ENCODE measurements at places on chromosomes 1 and 21.

- H3K27ac ChIP-seq, result no peak overlapping the region
- H3K4me3 ChIP-seq, result no peak overlapping the region
- H3K27me3 ChIP-seq, result peaks cover 23% of the 10 kb centered on the region
- H3K36me3 ChIP-seq, result no peaks in the 10 kb centered on the region
These were observed 180.4 kb upstream of the KLHDC7A start for GRCh38 chr1:18300376-18300775.

DNA sequence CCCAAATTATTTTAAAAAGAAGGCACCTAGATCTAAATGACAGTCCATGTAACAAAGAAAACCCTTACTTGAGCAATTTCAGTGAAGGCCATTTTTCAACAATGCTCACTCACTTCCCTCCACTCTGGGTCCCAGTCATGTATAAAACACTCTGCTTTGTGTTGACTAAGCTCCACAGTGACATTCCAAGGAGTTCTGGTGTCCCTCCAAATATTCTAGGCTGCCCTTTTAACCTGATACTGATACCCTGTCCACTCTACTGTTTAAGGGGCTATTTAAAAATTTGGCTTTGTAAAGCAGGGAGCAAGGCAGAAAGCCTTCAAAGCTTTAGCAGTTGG lies 73.6 kb downstream of the GNG12 start:
- peaks cover 30% of the 10 kb centered on the region for H3K27me3 ChIP-seq
- no peak overlapping the region for H3K4me3 ChIP-seq
- peaks cover 5% of the 10 kb centered on the region for H3K4me1 ChIP-seq
- no peak for DNase-seq
- H3K36me3 ChIP-seq, result no peaks in the 10 kb centered on the region

DNA sequence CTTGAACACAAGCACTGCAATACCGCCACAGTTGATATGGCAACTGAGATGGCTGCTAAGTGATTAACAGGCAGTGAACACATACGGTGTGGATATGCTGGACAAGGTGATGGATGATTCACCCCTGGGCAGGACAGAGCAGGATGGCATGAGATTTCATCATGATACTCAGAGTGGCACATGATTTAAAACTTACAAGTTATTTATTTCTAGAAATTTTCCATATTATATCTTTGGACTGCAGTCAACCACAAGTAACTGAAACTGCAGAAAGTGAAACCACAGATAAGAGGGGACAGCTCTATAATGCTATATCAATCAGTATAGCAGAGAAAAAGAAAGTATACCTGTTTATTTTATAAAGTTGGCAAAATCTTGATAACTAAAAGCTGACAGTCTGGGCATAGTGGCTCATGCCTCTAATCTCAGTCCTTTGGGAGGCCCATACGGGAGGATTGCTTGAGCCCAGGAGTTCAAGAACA lies 47.9 kb downstream of the PHACTR4 start:
- peaks cover 11% of the 10 kb centered on the region for H3K36me3 ChIP-seq
- no peak for DNase-seq
- no peak overlapping the region for H3K27ac ChIP-seq
- H3K27me3 ChIP-seq, result no peaks in the 10 kb centered on the region
- H3K4me1 ChIP-seq, result peaks cover 10% of the 10 kb centered on the region

GRCh38 chr1:219465212-219466093 lies 147.5 kb downstream of the ZC3H11B start:
- no peaks in the 10 kb centered on the region for H3K36me3 ChIP-seq
- DNase-seq, result no peak
- no peak overlapping the region for H3K27ac ChIP-seq

DNA sequence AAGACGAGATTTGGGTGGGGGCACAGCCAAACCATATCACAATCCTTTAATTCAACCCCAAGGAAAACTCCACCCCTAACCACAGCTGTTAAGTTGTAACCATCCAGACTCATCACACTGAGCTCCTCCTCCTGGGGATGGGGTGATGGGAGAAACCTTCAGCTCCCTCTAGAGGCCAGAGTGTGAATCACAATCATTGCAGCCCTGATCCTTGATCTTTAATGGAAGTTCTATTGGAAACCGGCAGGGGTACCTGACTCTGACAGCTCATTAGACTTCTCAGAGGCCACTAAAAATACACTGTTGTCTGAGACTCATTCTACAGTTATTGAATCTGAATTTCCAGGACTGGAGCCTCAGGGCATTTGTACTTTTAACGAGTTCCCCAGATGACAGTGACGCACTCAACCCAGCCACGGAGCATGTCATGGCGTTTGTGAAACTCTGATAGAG lies 127.2 kb downstream of the IGSF21 start:
- H3K27me3 ChIP-seq, result peaks cover 53% of the 10 kb centered on the region
- H3K4me3 ChIP-seq, result no peak overlapping the region
- DNase-seq, result no peak
- no peak overlapping the region for H3K27ac ChIP-seq

GRCh38 chr1:26535201-26535600 lies 5.6 kb downstream of the RPS6KA1 start:
- H3K36me3 ChIP-seq, result no peaks in the 10 kb centered on the region
- H3K4me3 ChIP-seq, result no peak overlapping the region
- H3K27me3 ChIP-seq, result no peaks in the 10 kb centered on the region
- no peak for DNase-seq
- H3K27ac ChIP-seq, result peak overlapping the region; percentile 78

DNA sequence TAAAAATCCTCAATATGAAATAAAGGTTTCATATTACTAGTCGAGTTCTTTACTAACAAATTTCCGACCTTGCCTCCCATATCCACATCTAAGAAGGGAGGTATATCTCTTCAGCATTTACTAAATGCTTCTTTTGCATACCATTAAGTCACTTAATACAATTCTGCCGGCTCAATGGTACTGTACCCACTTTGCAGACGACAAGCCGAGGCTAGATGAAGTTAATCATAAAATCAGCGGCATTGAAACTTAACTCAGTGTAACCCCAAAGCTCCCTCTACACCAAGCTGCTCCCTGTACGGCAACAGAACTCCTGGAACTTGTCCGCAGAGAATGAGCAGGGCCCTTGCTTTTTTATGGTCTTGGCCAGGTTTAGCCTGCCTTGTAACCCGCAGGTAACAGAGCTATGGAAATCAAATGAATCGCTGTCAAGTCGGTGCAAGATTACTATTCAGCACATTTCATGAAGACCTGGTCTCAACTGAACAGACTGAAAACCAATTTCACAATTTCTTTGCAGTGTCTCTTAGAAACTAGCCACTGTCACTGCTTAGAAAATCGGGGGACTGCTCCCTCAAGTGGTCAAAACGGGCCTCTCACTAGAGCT lies 738 bp downstream of the INTS7 start:
- peaks cover 3% of the 10 kb centered on the region for H3K27me3 ChIP-seq
- peaks cover 2% of the 10 kb centered on the region for H3K36me3 ChIP-seq
- peaks cover 63% of the 10 kb centered on the region for H3K4me1 ChIP-seq
- no peak for DNase-seq
- H3K4me3 ChIP-seq, result peak overlapping the region; percentile 99

DNA sequence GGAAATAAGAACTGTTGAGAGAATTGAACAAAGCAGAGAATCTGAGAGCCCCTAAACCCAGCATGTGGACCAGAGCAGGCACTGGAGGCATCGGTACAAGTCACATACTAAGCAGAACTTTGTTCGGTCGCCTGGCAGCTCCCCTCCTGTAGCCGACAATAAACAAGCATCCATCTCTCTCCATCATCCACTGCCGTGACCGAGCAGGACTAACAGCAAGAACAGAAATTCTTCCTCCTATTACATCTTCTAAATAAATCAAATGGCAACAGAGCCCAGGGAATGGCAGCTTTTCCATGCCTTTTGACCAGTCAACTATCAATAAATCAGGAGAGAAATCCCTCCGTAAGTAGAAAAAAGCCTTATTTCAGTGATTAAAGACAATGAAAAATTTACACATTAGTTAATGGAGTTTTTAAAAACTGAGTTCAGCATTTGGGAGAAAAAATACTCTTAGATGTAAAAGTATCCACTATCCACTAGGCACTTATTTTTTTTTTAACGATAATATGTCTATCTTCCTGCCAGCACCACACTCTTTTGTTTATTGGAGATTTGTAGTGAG lies 36.5 kb downstream of the PTPN14 start:
- no peak overlapping the region for H3K27ac ChIP-seq
- no peak overlapping the region for H3K4me3 ChIP-seq
- DNase-seq, result no peak

- no peaks in the 10 kb centered on the region for H3K36me3 ChIP-seq
- no peaks in the 10 kb centered on the region for H3K27me3 ChIP-seq
- peaks cover 18% of the 10 kb centered on the region for H3K4me1 ChIP-seq
- no peak overlapping the region for H3K4me3 ChIP-seq
- H3K27ac ChIP-seq, result no peak overlapping the region
These were observed 104.7 kb downstream of the CASZ1 start for GRCh38 chr1:10691740-10692125.

GRCh38 chr1:117051224-117052064 lies 8.7 kb upstream of the TTF2 start:
- H3K4me1 ChIP-seq, result peaks cover 58% of the 10 kb centered on the region
- peak overlapping the region; percentile 70 for H3K4me3 ChIP-seq
- no peak for DNase-seq
- no peaks in the 10 kb centered on the region for H3K36me3 ChIP-seq

- H3K4me3 ChIP-seq, result no peak overlapping the region
- no peak for DNase-seq
- H3K27me3 ChIP-seq, result peaks cover 10% of the 10 kb centered on the region
- H3K36me3 ChIP-seq, result no peaks in the 10 kb centered on the region
These were observed 31.4 kb upstream of the DEPDC1 start for GRCh38 chr1:68528243-68528642.

- H3K36me3 ChIP-seq, result no peaks in the 10 kb centered on the region
- H3K27me3 ChIP-seq, result no peaks in the 10 kb centered on the region
- H3K4me1 ChIP-seq, result no peaks in the 10 kb centered on the region
- no peak overlapping the region for H3K27ac ChIP-seq
- DNase-seq, result no peak
These were observed 26.2 kb downstream of the RGS7 start for GRCh38 chr1:241330619-241331327.

DNA sequence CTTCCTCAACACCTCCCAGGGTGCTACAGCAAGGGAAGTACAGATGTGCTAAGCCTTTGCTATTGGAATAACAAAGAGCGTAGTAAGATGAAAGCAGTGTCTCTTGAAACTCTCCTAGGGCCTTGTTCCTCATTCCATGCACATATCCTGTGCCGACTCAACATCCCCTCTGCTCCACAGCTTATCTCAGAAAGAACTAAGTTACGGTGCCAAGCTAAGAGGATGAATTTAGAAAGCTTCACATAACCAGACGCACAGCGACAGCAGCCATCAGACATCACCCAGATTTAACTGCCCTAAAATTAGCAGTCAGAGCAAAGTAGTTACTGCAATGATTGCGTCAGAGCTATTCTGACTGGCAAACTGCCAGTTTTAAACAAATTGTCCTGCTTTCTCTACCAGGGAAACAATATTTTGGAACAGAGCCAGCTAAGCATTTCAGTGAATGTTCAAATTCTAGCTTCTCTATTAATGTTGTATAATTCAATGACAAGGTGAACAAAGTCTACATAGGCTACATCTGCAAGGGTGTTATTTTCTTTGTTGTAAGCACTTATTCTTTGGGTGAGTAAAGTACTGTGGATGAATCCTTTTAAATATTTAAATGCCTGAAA lies 9.5 kb downstream of the SIPA1L2 start:
- H3K27me3 ChIP-seq, result peaks cover under 1% of the 10 kb centered on the region
- no peak for DNase-seq
- no peaks in the 10 kb centered on the region for H3K36me3 ChIP-seq
- no peaks in the 10 kb centered on the region for H3K4me1 ChIP-seq

DNA sequence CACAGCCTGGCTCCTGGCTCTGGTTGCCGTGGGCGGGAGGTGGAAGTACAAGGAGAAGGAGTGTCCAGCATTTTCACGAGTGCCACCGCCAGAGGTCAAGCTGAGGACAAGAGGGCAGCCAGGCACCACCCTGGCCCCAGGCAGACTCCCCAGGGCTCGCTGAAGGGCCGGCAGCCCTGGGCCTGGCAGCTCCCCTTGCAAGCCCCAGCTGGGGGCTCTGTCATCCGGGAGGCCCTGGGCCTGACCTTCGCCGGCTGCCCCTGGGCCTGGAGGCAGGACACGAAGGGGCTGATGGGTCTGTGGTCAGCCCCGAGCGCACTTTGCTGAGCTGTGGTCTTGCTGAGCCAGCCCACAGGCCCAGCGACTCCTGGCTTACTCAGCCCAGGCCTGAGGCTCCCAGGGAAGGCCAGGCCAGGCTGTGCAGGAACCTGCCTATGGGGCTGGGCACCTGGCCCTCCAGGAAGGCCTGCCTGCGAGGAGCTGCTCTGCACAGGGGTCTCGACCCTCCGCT lies 74.8 kb downstream of the MORN1 start:
- H3K4me3 ChIP-seq, result peak overlapping the region; percentile 76
- H3K27ac ChIP-seq, result peak overlapping the region; percentile 66
- DNase-seq, result no peak

DNA sequence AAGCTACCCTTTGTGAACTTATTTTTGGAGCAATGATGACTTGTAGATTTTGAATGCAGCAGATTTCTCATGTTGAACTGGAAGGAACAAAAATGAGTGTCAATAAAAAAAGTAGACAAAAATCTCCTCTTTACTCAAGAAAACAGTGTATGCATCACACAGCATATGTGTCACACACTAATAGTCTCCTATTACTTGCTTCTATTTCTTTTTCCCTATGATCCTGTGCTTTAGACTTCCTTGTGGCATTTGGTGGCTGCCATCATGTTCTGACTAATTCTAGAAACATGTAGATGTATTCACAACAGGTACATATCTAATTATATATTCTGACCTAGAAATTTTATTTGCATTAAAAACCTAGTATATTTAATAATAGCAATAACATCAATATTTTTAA lies 14.3 kb downstream of the RC3H1 start:
- peaks cover 62% of the 10 kb centered on the region for H3K4me1 ChIP-seq
- no peak overlapping the region for H3K27ac ChIP-seq
- no peak overlapping the region for H3K4me3 ChIP-seq
- H3K27me3 ChIP-seq, result no peaks in the 10 kb centered on the region
- peaks cover 8% of the 10 kb centered on the region for H3K36me3 ChIP-seq

DNA sequence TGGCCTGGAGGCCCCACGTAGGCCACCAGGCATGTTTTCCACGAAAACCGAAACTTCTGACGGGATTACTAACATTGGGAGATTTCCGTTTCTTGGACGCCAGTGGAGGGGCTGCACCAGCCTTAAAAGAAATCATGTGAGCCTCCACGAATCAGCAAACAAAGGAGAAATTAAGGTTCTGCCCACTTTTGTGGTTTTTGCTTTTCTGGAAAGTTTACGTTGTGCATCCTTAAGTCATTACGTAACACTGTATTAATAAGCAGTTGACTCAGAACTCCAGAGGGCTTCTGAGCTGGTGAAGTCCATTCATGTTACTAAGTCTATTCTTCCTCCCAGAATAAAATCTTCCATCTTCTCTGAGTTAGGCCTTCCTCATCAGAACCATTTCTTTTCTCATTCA lies 168.5 kb downstream of the PSMG1 start:
- H3K4me3 ChIP-seq, result no peak overlapping the region
- H3K36me3 ChIP-seq, result no peaks in the 10 kb centered on the region
- H3K27me3 ChIP-seq, result no peaks in the 10 kb centered on the region
- no peaks in the 10 kb centered on the region for H3K4me1 ChIP-seq
- no peak overlapping the region for H3K27ac ChIP-seq

Measured in naive thymus-derived CD8-positive, alpha-beta T cell (primary cell).